ENCODE measurements at places on chromosomes 2 and 18.

GRCh38 chr2:67268797-67269196, 128.3 kb upstream of the ETAA1 start:
- peak; percentile 23 for DNase-seq

GRCh38 chr2:196284144-196284844, 112.9 kb upstream of the STK17B start:
- DNase-seq = no peak

DNA sequence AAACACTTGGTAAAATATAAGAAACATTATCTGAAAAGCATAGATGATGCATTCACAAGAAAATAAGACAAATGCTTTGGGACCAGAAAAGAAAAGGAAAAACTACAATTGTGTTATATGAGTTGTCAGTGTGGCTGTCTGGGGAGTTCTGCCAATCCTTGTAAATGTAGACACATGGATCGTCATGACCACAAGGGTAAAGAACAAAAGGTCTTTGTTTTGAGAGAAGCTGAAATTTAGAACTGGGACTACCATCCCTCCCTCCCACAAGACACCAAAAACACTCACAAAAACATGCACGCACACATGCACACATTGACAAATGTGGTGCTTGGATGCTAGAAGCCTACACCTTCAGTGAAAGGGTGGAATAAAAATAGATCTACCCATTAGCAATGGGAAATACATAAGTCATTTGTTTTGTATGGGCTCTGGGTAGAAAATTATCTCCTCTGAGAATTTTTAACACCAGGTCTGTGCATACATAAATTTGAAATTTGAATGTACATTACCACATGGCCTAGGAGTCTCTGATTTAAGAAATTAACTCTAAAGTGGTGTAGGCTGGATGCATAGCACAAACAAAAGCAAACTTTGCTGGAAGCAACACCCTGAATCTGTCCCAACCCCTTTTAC, 266.2 kb upstream of the SLC39A10 start:
- DNase-seq = no peak

DNA sequence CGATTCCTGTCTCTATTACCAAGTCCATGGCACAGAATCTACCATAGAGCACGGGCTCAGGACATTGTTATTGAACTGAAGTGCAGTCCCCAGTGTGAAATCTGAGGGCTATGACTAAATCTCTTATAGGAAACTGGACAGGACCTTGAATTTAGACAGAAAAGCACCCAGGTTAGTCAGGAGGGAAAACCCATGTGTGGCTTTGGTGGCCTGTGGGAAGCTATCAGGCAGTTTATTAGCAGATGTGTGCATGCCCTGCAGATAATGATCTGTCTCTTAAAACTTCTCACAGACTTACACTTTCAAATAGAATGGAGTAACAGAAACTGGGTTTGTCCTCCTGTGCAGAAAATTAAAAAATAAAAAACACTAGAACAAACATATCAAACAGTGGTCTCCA, 610.0 kb upstream of the RAB6C start:
- no peak for DNase-seq

- DNase-seq = no peak
Measured at GRCh38 chr2:13091455-13091854, 374.7 kb downstream of the TRIB2 start.

DNA sequence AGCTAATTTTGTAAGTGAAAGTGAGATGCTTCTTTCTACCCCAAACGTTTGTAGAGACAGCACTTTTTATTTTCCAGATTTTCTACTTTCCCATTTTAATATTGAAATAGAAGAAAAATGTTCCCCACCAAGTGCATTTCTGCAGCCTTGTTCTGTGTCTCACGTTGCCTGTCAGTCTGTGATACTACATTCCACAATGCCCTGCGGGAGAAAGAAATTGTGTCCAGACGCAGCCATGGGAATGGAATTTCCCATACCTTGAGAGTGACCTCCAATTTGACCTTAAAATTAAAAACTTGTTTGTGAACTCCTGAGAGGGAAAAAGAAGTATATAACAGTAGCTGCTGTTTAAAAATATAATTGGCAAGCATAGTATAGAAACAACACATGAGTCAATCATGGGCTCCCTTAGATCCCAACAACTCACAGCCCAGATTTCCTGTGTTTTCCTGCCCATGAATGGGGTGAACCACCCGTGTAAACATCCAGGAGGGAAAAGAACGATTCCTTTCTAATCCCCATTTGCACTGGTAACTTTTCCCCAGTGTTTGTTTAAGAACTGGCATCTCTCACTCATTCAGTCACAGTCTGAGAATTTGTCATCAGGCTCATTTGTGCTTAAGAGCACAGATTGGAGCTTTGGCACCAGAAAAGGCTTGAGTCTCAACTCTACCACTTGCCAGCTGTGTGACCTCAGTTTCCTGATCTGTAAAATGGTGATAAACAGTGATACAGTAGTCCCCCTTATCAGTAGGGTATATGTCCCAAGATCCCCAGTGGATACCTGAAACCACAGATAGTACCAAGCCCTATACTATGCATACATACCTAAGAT, 166.1 kb upstream of the ZNF521 start:
- DNase-seq = no peak

DNA sequence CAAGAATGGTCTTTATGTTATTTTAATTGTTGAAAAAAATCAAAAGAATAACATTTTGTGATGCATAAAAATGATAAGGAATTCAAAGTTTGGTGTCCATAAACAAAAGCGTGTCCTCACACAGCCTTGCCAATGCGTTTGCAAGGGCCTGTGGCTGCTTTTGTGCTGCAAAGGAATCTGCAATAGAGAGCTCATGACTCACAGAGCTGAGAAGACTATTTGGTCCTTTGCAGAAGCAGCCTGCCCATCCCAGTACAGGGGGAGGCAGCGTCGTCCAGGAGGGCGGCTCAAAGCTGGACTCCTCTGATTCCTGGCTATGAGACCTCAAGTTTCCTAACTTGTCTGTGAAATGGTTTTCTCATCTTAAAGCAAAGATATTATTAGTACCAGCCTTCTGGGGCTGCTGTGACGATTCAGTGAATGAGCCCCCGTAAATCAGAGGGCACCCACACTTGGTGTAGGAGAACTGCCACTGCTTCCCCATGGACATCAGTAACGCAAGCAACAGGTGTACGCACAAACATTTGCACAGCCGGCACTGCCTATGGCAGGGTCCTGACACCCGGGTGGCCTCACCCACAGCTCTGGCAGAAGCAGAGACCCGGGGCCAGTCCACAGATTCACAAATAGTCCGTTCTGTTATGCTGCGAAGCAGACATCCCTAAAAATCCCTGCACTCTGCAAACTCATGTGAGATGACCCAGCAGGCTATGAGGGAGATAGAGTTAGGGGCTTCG, 70.6 kb upstream of the ASAP2 start:
- no peak for DNase-seq

- DNase-seq = no peak
Measured at GRCh38 chr2:202114291-202114690, 41.2 kb downstream of the KIAA2012 start.

- no peak for DNase-seq
Measured at GRCh38 chr2:171520471-171520870, 1.8 kb upstream of the CYBRD1 start.

- no peak for DNase-seq
Measured at GRCh38 chr2:9919512-9919911, 32.0 kb upstream of the GRHL1 start.

- peak; percentile 48 for DNase-seq
Measured at GRCh38 chr2:168210895-168211570, 36.4 kb downstream of the STK39 start.

GRCh38 chr2:215659650-215660049, 223.8 kb upstream of the FN1 start:
- DNase-seq = no peak

DNA sequence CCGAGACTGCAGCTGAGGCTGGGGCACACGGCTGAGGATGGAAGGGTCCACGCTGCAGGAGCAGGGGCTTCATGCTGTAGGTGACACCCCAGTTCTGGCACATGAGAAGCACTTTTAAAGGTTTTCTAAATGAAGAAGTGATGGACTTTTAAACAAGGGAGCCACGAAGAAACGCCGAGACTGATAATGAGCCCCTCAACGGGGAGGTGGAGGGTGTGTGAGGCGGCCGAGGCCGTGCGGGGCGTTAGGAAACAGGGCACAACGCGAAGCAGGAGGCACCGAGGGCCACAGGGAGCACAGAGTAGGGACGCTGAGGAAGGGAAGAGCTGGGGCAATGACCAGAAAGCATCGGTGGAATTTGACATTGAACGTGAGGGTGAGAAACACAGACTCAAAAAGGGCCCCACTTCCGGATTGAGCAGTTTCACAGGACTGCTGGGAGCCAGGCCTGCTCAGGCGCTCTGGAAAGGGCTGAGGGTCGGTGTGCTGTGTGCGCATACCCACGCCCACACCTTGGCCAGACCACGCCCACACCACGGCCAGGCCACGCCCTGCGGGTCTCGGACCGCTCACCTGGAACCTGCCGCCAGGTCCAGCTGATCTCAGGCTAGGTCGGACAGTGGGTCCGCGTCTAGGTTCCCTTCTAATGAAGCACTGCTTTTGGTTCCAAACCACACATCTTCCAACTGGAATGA, 115.7 kb downstream of the GYPC start:
- no peak for DNase-seq

DNA sequence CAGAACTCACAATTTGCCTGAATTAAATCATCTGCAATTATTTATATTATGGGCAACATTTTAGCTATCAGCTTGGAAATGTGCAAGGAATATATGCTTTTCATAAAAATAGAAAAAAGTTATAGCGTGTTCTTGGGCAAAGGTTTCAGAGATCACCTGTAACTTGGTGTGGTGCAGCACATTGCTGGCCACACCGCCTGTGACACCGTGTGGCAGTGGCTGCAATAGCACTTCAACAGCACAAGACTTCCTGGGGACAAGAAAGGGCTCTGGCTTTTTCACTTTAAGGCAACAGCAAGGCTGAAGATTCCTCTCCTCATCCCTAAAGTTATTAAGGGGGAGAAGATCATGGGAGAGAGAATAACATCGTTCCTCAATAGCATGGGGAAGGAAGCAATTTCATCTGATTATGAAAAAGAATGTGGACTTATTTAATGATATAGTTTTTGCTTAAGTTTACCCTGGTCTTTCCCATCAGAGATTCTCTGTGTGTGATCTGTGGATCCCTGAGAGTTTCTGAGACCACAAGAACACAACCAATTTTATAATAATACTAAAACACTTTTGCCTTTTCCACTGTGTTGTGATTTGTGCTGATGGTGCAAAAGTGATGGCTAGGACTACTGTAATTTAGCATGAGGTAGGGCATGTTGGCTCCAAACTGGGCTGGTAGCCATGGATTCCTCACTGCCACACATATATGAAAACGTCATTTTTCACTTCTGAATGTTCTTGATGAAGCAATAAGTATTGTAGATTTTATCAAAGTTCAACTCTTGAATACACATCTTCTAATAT, 15.0 kb upstream of the SERPINB3 start:
- no peak for DNase-seq

GRCh38 chr2:78383576-78383975, 641.9 kb upstream of the REG3G start:
- DNase-seq = no peak

GRCh38 chr2:157856187-157856515, 20.0 kb downstream of the ACVR1 start:
- no peak for DNase-seq

DNA sequence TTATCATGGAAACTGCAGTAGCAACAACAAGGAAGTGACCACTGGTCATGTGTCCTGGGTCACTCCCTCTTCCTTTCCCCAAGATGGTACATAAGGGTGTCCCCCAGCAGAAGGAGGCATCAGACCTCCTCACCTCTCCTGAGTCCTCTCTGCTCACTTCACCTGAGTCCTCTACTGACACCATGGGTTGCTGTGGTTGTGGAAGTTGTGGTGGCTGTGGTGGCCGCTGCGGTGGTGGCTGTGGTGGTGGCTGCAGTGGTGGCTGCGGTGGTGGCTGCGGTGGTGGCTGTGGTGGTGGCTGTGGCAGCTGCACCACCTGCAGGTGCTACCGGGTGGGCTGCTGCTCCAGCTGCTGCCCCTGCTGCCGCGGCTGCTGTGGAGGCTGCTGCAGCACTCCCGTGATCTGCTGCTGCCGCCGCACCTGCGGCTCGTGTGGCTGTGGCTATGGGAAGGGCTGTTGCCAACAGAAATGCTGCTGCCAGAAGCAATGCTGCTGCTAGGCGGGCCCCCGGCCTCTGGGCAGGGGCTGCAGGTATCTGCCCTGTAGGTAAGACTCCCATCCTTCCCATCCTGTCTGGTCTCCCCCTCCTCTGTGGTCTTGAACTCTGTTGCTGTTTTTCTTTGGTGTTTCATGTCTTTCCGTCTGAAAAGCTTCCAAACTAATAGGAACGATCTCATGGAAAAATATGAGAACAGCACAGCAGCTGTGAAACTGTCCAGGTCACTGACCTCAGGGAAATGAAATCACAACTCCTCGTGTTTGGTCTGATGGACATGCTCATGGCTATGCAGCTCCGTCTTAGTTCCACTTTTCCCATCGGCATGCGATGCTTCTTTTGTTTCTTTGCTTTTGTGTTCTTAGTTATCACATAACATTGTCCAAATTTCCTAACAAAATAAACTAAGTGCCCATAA, at the start of gene SCYGR4:
Gene SCYGR4, plus strand, starts transcription at position 183 of the 915 bp plus-strand sequence. Its CDS starts 0 bp downstream, at position 183.
- DNase-seq = no peak

GRCh38 chr18:47790036-47790435, 140.4 kb downstream of the SMAD2 start:
- no peak for DNase-seq

DNA sequence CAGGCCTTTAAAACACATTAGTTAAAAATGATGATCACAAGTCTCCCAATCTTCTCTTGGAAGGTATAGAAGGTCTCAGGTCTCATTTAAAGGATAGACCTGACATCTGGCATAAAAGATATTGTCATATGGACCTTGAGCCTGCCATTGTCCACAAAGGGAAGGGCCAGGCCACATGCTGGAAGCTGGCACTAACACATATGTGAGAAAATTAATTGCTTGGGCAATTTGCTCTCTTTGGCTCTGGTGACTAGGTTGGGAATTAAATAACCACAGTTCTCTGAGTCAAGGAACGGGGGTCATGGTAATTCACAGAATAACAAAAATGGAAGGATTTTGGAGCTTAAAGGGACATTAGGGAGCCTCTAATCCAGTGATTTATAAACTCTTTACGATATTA, 727.3 kb downstream of the BCL11A start:
- no peak for DNase-seq

DNA sequence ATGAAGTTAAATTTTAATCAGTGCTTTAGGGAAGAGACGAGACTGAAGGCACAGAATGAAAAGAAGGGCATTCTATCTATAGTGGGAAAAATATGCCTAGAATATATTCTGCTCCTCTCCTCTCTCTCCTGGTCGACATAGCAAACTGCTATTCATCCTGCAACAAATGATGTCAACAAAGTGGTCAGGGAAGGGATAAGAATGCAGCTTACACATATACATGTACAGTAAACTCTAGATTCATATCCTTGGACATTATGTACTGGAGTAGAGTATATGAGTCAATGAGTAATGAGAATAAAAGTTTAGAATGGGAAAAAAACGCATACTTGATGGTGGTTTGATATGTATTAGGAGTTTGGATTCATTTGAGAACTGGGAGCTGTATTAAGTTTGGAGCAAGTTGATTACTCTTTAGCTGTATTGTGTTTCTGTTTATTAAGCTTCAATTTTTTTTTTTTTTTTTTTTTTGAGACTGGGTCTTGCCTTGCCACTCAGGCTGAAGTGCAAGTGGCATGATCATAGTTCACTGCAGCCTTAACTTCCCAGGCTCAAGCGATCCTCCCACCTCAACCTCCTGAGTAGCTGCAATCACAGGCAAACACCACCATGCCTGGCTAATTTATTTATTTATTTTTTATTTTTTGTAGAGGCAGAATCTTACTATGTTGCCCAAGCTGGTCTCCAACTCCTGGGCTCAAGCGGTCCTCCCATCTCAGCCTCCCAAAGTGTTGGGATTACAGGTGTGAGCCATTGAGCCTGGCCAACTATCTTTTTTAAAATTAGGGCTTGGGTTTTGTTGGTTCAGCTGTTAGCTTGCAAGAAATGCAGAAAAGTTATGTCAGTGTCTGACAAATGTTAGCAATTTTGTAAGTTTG, 53.8 kb downstream of the STAT1 start:
- DNase-seq = no peak

All from HS-27A (cell line).